ENCODE measurements at places on chromosomes 2 and 18.

GRCh38 chr2:137115081-137115794 is 349.9 kb downstream of the THSD7B start:
- no peak for DNase-seq

- no peak for DNase-seq
These were observed 46.1 kb upstream of the TWIST2 start for GRCh38 chr2:238801791-238802190.

GRCh38 chr2:143802242-143802641 is 673.0 kb downstream of the ARHGAP15 start:
- DNase-seq: no peak

DNA sequence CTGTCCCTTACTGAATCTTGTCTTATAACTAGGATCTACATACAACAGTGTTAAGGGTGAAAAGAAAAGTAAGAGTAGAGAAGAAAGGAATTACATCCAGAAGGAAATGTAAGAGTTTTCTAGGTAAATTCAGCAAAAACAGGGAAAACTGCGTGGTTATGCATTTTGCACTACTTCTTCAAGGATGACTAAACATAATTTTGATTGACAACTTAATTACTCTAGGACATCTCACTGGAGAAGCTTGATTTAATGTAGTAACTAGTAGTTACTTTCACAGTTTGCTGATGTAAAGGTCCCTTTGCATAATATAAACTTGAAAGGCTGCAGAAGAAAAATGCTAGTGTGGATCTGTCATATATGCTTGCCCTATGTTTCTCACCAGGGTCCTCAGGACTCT is 213.4 kb upstream of the CYP26B1 start:
- DNase-seq: no peak

- peak; percentile 76 for DNase-seq
These were observed 71.7 kb downstream of the NCAPH start for GRCh38 chr2:96407041-96407918.

GRCh38 chr2:176088048-176088936 is 4.2 kb upstream of the HOXD13 start:
- DNase-seq: peak; percentile 20

DNA sequence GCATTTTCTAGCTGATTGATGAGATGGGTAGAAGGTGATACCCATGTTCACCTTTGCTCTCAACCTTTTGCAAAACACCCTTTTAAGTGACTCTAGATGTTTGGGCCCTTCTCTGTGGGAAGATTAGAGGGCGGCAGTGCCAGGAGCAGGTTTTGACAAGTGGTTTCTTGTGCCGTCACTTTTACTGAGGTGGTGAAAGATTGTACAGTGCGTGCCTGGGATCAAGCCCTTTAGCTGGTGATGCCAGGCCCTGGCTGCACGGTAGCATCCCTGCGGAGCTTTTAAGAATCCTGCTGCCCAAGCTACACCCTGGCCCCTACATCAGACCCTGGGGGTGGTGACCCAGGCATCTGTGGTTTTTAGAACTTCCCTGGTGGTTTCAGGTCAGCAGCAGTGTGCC is 29.1 kb downstream of the MTCL1 start:
- no peak for DNase-seq

GRCh38 chr18:55588870-55589595 is 1.0 kb upstream of the TCF4 start:
- DNase-seq: no peak

- DNase-seq: no peak
These were observed 166.9 kb downstream of the VWC2L start for GRCh38 chr2:214577769-214578168.

GRCh38 chr2:152134488-152135280 is 35.8 kb upstream of the CACNB4 start:
- no peak for DNase-seq

- no peak for DNase-seq
These were observed 66.3 kb downstream of the NCKAP1 start for GRCh38 chr2:182971820-182972547.

GRCh38 chr2:126512026-126512425 is 143.9 kb upstream of the GYPC start:
- DNase-seq: no peak

- no peak for DNase-seq
These were observed 76.4 kb upstream of the ZNG1B start for GRCh38 chr2:113361051-113361450.

- DNase-seq: no peak
These were observed 202.7 kb downstream of the CLIP4 start for GRCh38 chr2:29317801-29318485.

DNA sequence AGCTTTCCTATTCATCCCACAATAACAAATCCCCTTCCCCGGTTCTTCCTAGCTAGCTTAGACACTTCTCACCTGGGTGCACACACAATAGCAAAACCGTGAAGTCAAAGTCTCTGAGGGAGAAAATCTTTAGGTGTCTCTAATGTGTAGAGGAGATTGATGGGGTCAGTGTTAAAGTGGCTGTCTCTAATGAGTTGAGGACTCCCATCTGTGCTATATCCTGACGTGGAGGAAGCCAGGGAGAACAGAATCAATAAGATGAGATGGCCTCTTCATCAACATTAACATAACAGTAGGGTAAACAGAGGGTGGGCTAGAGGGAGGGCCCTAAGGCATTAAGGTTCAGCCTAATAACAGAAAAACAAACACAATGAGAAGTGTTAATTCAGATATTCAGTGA is 120.4 kb downstream of the SLC5A7 start:
- no peak for DNase-seq

DNA sequence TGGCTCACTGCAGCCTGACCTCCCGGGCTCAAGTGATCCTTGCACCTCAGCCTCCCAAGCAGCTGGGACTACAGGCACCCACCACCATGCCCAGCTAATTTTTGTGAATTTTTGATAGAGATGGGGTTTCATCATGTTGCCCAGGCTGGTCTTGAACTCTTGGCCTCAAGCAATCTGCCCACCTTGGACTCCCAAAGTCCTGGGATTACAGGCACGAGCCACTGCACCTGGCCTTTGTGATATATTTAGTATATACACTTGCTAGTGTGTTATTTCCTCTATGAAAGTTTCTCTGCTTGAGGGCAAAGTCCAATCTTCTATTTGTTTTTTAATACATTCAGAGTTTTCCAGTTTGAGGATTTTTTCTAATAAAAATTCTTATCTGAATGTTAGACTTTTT is 119.3 kb downstream of the GALNT3 start:
- no peak for DNase-seq

GRCh38 chr2:200845669-200846325 is 18.7 kb downstream of the CLK1 start:
- DNase-seq: no peak

DNA sequence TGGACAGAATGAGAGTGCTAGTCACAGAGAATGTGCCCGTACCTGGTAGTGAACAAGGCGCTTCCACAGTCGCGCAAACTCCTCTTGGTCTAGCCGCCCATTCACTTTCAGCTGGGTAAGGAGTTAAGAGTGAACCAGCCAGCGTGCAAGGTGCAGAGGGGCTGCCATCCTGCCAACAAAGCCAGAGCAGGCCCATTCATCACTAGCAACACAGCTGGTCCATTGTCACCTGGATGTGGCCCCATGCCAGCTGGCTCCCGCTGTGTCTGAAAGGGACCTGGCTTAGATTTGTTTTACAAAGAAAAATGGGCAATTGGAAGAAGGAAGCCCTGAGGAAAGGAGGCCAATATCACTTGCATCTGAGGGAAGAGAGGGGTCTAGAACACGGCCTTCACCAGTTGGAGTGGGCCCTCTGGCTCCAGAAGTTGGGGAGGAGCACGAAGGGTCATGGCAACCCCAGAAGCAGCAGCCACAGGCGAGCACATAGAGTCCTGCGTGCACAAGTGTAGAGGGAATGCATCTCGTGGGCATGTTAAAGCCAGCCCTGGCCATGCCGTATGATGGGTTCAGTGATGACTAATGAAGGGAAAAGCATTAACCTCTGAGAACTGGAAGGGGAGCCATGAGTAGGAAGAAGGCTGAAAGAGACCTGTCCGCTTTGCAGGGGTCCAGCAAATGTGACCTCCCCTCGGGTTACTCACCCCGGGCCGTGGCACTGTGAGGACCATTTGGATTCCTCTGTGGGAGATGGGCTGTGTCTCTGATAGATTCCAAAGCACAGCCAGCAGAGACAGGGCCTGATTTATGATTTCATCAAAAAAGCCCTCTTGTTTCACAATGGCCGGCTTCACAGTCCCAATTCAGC is 70.6 kb downstream of the CAPN13 start:
- DNase-seq: no peak

DNA sequence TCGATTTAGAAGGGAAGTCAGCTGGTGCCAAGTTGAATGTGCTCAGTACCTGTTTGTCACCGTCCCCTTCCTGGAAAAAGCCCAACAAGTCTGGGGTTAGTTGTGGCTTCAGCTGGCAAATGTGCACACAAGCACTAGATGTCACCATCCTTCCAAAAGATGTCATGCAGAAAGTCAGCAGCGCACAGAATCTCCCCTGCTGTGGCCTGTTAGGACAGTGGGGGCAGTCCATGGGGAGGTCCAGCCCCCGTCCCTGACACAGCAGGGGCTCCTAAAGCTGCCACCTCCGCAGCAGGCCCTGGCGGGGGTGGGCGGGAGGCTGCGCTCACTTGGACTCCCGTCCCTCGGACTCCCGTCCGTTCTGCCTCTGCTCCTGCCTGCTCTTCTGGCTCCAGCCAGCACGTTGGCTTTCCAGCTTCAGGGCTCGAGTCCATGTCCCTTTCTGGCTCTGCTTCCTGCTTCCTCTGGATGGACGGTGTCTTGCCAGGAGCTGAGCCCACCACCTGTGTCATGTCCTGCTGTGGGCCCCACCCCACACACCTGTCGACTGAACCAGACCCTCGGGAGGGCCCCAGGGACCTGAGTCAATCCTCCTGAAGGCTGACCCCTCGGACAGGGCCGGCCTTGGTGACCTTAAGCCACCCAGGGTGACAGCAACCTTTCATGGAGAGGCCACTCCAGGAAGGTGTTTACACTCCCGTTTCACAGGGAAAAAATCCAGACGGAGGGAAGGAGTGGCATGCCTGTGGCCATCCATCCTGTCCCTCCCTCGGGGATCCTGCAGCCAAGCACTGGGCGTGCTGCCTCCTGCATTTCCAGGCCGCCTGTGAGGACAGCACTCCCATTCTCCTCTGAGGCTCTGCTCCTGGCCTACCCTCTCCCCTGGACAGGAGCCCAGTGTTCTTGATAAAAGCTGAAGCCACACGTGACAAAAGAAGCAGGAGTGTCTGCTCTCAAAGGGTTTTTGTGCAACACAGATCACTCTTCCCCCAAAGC is 8.5 kb downstream of the RAB17 start:
- DNase-seq: peak; percentile 23

- no peak for DNase-seq
These were observed 58.8 kb downstream of the APOB start for GRCh38 chr2:20985062-20985461.

- DNase-seq: peak; percentile 94
These were observed 47.7 kb downstream of the OSBPL6 start for GRCh38 chr2:178241844-178242551.

DNA sequence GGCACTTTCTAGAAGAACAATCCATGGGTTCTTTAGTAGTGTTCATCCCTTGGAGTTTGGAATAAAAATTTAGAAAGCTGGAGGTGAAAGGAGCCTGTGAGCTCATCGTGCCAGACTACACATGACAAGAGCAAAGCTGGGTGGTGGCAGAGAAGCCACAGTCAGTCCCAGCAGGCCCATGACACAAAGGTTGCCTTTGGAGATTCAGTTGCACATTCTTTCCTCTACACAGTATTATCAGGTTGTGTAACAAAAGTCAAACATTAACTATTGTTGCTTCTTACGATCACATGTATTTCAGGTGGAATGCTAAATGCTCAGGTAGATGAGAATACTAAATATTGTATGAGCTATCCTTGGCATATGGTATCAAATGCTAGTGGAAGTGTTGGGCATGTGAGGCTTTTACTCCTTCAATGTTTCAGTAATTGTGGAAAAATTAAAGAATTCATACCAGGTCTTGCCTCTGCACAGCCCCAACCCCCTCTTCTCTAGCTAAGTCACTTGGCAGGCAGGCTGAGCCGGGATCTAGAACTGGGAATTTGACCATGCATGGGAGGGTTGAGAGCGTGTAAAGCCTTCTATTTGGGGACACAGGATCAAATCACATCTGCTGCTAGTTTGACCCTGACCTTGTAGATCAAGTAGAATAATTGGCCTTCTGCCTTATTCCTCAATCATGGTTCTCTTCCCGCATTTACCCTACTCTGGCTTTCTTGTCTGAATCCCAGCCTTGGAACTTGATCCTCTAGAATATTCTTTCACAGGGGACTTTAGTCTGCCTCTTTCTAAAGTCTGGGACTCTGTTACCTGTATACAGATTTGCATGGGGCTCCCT is 230.9 kb downstream of the GCA start:
- DNase-seq: no peak

DNA sequence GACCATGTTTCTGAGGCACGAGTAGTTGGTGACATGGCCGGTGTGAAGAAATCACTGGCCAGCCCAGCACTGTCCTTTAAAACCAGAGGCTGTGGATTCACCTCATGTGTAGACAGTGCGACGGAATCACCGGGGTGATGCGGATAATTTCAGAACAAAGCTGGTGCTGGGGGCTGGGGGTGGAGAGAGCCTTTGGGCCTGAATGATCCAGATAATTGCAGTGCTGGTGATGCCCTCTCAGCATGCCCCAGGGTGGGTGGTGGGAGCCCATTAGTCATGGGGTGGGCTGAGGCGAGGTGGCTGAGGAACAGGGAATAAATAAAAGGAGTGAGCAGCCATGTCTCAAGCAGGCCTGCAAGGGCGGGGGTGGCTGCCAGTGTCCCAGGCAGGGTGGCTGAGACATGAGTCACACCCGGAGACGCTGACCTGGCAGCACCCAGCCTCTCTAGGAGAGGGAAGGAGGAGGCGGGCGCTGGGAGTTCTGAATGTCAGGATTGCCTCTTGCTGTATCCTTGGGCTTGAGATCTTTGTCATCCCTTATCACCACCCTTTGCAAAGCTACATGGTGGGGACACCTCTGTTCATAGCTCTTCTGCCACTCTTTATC is 151.1 kb upstream of the MSH6 start:
- no peak for DNase-seq

GRCh38 chr2:29066997-29067605 is 7.2 kb downstream of the PCARE start:
- DNase-seq: no peak

DNA sequence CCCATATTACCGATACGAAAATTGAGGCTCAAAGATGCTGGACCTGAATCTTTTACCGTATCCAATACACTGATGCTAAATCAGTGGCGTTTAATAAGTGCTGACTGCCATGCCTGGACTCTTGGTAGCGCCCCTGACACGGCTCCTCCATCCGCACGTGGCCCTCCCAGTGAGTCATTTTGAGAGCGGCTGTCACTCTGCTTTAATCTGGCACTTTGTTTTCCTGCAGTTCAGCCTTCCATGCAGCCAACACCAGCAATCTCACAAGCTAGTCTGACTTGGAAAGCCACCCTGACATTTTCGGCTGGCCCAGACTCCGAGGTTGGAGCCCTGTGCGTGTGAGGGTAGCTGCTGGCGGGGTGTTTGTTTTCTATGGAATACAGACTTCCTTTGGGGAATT is 155.1 kb upstream of the LMAN1 start:
- no peak for DNase-seq

GRCh38 chr2:127985735-127986134 is 42.1 kb downstream of the SAP130 start:
- no peak for DNase-seq

GRCh38 chr2:160336635-160337034 is 136.6 kb upstream of the ITGB6 start:
- DNase-seq: no peak

- no peak for DNase-seq
These were observed 18.8 kb downstream of the ANKRD29 start for GRCh38 chr18:23643815-23644490.

All from NCI-H1694 (cell line).